Ureter (tissue), 1 donor: ENCODE measurements at places on chromosomes 1 and 21.

DNA sequence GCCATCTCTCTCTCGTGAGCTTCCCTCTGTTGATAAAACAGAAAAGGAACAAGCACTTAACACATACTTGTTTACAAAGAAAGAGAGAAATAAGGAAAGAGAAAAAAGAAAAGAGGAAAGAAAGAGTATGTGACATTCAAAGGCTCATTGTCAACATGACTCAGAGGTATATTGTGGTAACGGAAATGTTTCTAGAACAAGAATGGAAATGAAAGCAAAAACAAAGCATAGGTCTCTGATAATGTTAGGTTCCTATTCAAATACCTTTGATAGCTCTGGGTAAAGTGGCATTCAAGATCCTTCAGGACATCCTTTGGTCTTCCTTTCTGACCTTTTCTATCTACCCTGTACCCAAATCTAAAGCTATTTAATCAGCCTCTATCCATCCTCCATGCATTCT, 67.4 kb upstream of the DMRTA2 start:
- no peak for DNase-seq

GRCh38 chr1:18175530-18176377, 68.2 kb downstream of the IGSF21 start:
- DNase-seq = peak; percentile 60

GRCh38 chr1:62823556-62823955, 39.6 kb downstream of the ATG4C start:
- no peak for DNase-seq

DNA sequence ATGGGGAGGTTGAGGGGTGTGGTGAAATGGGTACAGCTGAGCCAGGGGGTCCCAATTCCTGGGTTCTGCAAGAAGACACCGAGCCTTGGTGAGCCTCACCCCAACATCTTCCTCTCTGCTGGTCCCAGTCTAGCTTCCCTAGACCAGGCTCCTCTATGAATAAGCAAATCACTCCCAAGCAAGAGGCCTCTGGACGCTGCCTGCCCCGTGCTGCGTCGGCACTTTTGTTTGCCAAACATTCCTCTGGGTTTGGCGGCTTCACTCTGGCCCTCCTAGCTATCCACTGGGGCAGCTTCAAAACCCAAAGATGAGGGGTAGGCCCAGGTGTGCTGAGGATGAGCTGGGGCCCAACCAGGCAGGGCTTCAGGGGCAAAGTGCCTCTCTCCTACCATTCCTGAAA, 137.1 kb upstream of the CD34 start:
- DNase-seq = peak; percentile 63

DNA sequence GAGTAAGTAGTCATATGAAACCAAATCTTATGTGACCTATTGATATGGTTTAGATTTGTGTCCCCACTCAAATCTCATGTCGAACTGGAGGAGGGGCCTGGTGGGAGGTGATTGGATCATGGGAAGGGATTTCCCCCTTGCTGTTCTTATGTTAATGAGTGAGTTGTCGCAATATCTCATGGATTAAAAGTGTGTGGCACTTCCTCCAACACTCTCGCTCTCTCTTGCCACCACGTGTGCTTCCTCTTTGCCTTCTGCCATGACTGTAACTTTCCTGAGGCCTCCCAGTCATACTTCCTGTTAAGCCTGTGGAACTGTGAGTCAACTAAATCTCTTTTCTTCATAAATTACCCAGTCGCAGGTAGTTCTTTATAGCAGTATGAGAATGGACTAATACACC, 241.2 kb downstream of the RGS7 start:
- DNase-seq = no peak

GRCh38 chr1:243313635-243314536, 58.0 kb downstream of the SDCCAG8 start:
- no peak for DNase-seq

GRCh38 chr1:25550155-25550506, 6.7 kb downstream of the LDLRAP1 start:
- no peak for DNase-seq

DNA sequence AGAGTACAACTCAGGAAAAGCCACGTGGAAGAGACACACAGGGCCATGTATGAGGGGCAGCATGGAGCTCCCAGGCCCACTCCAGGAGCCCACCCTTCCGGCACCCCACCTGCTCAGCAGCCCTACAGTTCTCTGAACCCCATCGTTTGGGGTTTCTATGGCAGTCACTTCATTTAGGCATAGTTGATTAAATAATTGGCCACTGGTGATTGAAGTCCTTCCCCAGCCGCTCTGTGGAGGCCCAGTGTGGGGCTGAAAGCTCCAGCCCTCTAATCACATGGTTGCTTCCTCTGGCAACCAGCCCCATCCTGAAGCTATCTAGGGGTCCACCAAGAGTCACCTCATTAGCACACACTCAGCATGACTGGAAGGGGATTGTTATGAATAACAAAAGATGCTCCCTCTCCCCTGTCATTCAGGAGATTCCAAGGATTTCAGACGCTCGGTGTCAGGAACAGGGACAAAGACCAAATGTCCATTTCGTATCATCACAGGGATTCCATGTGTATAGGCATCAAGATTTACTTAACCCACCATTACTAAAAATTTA, 12.2 kb upstream of the S100A7A start:
- no peak for DNase-seq
